Occipital lobe (tissue), 3 donors: ENCODE measurements at places on chromosomes 5 and 9.

- no peak for DNase-seq
These were observed 106.1 kb downstream of the UBAP2 start for GRCh38 chr9:33942471-33943083.

DNA sequence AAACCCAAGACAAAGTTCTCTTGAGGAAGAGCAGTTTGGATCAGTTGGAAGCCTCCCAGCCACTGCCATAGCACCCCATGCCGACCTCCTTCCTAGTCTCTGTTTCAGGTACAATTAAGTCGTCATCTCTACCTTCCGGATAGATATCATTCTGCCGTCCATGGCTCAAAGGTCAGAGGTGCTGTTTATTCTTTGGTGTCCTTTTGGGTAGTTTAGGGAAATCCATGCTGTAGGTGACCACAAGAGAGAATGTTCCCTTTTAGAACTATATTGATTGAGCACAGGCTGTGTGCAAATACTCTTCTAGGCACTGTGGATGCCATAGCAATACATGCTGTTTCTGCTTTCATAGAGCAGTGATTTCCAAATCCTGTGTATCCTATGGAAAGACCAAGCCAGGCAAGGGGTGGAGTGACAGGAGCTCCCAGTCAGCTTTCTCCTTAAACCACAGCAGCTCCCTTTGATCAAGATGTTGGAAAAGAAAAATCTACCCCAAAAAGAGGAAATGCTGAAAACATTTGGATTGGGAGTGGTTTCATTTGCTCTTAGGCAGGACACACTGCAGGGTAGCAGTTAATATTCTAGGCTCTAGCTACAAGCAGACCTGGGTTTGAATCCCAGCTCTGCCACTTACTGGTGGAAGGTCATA lies 127.9 kb downstream of the PALM2AKAP2 start:
- DNase-seq, result no peak

GRCh38 chr5:33330426-33330825 lies 110.3 kb upstream of the TARS1 start:
- DNase-seq, result no peak

DNA sequence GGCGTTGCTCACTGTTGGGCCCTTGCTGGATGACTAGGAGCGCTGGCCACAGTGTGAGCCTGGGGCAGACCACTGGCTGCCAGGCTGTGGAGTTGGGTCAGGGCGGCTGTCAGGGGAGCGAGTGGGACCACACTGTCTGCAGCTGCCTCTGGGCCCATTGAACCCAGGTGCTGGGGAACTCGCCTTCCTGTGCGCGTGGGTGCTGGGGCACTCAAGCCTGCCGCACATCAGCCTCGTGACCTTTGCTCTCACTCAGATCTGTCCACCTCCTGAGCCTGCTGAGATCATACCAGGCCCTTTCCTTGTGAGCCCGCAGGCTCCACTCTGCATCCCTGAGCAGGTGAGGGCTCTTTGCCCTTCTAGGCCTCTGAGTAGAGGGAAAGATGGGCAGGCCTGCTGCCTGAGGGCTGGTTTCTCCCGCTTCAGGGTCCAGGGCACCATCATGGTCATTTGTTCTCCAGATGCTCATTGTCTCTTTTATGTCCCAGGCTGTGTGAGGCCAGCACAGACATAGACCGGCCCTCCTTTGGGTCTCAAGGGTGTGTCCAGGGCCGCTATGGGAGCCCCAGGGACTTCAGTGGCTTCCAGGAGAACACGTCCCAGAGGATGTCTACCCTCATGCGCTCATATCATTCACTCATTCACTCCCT lies 26.5 kb downstream of the WNK2 start:
- no peak for DNase-seq

DNA sequence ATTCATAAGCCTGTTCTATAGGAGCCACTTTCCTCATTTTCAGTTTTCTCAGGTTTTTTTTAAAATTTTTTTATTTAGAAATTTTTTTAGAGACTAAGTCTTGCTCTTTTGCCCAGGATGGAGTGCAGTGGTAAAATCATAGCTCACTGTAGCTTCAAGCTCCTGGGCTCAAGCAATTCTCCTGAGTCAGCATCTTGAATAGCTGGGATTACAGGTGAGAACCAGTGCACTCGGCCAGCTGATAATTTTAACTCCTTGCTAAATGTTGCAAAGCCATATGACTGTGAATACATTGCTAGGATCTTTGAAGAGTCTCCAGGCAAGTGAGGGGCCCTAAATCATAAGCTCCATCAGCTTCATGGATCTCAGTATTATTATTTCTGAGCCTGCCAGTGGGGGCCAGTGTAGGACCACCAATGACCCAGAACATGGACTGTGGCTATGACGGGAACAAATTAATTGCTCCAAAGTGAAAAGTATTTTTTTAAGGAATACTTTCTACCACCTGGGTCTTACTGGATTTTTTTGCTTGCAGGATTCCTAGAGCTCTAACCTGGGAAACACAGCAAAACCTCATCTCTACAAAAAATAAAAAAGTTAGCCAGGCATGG lies 5.7 kb upstream of the GAPVD1 start:
- DNase-seq, result no peak
